Ureter (tissue), 1 donor: ENCODE measurements at places on chromosomes 2 and 18.

DNA sequence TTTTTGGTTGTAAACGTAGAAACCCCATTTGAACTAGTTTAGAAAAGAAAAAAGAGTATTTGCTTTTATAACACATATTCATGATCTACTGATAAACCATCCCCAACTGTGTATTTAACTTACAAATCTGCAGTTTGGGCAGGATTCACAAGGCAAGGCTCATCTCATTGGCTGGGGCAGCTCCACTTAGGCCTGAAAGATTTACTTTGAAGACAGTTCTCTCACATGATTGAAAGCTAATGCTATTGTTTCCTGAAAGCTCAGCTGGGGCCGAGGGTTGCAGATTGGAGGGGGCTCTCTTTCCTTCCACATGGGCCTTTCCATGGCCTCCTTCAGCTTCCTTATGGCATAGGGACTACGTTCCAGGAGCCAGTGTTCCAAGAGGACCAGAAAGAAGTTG, 47.4 kb downstream of the ARHGAP15 start:
- no peak for DNase-seq

DNA sequence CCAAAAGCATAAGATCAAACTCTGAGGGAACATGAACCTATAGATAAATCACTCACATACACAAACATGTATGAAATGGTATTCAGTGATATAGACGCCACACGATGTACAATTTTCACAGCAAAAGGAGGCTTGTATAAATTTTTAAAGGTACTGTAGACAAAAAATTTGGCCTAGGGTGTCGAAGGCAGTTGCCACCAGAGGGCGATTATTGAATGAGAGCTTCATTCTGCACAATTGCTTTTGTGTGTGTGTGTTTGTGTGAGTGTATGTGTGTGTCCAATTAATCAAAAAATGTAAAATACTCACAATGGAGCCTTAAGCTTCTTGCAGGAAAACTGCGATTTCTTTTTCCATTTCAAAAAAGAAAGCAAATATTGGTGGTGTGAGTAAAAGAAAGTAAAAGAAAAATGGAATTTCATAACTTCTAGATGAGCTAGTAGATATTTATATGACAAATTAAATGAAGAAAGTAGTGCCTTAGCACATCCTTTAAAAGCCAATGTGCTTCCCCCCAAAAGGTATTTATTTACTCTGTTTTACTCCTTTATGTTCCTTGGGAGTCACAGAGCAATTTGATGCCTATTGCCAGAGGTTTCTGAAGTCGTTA, 800.1 kb downstream of the SATB2 start:
- DNase-seq = no peak

GRCh38 chr2:69589973-69590652, 53.4 kb downstream of the AAK1 start:
- no peak for DNase-seq

DNA sequence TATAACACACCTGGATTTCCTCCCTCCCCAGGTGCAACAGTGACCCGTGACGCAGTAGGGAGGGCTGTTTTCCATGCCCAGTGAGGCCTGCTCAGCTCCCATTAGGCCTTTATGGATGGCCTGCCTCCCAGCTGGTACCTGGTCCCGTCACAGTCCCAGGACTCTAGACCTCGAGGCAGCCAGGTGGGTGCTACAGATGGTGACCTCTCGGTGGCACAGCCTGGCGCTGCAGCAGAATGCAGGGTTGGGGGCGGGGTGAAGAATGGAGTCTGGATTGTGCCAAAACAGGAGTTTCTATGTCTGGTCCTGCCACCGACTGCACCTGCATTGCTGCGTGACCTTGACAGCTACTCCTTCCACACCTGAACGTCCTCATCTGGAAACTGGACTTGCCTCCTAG, 18.0 kb upstream of the YWHAQ start:
- no peak for DNase-seq

DNA sequence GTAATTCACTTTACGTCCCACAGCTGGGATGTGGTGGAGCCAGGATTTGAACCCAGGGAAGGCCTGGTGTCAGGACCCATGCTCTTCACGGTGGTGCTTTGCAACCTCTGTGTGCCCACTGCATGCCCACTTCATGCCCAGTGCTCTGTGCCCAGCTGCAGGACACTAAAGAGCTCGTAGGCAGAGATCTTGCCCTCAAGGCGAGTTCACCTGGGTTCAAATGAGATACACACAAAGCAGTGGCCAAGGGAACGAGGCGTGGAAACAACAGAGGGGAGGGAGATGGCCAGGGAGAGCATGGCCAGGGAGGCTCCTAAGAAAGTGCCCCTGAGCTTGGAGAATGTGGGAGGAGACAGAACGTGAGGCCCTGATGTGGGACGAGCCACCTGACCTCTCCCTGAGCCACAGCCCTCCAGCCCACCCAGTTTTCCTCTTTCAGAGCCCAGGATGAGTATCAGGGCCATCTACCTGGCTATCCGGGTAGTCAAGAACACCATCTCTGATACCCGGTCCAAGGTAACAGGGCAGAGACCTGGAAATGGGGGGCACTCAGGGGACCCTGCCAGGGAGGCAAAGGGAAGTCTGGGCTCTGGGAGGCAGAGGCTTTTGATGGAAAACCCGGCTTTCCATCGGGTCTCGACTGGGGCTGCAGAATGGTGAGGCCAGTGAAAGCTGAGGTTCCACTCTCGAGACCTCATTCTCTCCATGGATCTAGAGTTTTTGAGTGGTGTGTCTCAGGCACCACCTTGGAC, 20.4 kb downstream of the MROH2A start:
- peak; percentile 25 for DNase-seq

DNA sequence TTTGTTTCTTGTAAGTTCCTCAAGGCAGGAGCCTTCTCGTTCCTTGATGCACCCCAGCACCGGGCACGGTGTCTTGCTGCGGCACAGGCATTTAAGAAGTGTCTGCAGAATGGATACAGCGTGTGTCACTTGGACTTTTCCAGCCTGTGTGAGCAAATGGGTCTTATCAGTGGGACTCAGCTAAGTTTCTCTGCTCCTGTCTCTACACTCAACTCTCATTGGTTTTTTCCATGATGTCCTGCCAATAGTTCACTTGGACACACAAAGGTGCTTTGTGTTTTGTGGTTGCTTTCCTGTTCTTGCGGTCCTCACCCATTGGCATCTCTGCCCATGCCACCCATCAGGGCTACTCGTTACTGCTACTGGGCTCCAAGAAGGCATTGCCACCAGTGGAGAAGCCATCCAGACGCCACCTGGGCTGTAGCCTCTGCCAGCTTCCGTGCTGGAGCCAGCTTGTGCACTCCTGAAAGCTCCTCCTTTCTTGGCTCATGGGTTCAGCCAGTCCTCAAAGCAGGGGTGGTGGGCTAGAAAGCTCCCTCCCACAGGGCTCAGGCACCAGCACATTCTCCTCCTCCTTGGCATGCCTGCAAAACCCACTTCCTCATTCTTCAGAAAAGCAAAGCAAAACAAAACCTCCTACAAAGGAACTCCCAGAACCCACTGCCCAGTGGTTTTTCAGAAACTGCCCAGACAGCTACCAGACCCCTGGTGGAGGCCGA, 41.4 kb downstream of the IL1R2 start:
- DNase-seq = peak; percentile 84

DNA sequence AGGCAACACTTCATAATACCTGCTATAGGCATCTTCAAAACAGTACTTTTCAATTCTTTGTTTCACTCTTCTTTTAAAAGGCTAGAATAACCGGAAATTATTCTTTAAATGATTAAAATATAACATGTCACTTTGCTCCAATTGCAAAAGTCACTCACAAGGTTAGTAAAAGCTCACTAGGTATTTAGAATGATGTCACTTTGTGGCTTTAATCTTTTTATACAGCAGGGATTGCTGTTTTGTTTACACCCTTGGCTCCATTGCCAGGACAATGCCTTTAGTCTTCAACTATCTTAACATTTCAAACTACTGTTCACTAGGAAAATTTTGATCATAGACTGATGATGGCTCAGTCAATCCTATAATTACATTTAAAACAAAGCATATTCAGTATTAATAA, 157.1 kb downstream of the BAZ2B start:
- no peak for DNase-seq

GRCh38 chr2:37585295-37585908, 86.0 kb downstream of the CDC42EP3 start:
- DNase-seq = no peak

- DNase-seq = no peak
These were observed 323.9 kb upstream of the DSEL start for GRCh38 chr18:67840379-67840778.

- no peak for DNase-seq
These were observed 48.6 kb downstream of the SMAD2 start for GRCh38 chr18:47881752-47882455.

- no peak for DNase-seq
These were observed 263.7 kb upstream of the SPOPL start for GRCh38 chr2:138237667-138238384.

DNA sequence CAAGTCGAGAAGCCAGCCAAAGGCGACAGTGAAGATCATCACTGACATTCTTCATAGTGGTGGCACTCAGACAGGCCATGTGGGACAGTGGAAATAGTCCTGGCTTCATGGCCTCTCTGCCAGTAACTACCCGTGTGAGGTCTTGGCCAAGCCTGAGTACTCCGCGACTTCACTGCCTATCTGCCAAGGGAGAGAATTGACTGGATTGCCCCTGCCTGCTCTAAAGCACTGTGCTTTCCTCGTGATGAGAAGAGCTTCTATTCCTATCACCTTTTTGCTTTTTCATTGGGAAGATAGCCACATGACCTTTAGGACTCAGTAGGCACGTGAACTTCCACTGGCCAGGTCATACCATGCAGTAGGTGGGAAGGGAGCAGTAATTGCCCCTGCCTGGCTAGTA, 239.3 kb downstream of the HAUS1 start:
- no peak for DNase-seq

GRCh38 chr2:181152701-181153100, 172.3 kb downstream of the UBE2E3 start:
- no peak for DNase-seq

DNA sequence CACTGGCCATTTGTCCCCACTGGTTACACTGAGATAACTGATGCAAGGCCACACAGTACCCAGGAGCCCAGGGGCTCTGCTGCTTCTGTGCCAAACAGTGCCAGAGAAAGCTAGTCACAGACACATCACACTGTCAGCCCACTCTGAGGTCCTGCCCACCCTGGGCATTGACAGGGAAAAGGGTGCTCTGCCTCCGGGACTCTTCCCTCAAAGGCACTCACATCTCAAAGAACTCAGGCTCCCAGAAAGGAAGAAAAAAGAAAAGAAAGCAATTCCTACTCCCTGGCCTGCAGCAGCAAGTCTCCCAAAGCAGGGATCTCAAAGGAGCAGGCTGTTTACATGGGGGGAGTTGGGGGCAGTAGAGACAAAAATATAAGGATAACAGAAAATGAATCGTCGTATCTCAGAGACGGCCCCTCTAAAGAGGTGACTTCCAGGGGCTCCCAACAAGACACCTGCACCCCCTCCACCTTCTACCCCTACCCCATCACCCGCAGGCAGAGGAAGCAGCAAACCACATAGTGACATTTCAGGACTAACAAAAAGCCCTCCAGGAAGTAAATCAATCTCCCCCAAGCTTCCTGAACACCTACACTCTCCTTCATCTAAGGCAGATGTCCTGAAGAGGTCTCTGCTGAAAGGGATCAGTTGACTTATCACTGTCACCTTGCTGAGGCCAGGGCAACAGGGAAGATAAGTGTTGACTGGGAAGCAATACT, 247.6 kb downstream of the TNS1 start:
- DNase-seq = peak; percentile 40

- no peak for DNase-seq
These were observed 128.0 kb upstream of the CD302 start for GRCh38 chr2:159925975-159926374.

GRCh38 chr2:219829667-219830352, 202.4 kb downstream of the SLC4A3 start:
- no peak for DNase-seq

GRCh38 chr2:157842106-157842879, 33.8 kb downstream of the ACVR1 start:
- no peak for DNase-seq

DNA sequence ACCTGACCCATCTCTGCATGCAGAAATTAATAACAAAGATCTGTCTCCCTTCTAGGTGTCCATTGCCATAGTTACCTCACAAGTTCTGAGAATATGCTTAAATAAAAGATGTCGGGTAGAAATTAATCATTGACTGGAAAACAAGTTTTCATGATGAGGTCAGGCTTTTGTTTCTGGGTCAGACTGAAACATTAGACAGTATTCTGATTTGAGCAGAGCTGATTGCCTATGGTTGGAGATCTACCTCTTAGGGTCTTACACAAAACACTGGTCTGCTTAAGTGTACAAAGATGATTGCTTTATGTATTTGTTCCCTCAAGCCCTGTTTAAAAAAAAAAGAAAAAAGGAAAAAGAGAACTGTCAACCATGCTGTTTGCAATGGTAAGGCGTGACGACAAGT, 956.4 kb downstream of the CPS1 start:
- no peak for DNase-seq

DNA sequence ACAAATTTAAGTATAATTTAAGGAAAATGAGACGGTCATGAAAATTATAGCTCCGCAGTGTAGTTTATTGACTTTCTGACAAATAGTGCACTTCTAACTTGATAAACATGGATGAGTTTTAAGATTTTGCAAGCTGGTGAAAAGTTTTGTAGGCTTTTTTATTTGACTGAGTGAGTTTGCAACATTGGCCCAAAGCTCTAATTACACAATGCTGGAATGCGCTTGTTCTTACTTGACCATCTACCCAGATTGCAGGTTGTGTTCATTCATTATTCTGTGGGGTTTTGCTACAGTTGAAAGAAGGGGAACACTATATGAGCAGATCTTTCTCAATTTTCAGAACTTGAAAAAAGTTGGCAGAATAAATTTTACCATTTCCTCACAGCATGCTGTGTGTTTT, 13.5 kb downstream of the SPOPL start:
- no peak for DNase-seq

DNA sequence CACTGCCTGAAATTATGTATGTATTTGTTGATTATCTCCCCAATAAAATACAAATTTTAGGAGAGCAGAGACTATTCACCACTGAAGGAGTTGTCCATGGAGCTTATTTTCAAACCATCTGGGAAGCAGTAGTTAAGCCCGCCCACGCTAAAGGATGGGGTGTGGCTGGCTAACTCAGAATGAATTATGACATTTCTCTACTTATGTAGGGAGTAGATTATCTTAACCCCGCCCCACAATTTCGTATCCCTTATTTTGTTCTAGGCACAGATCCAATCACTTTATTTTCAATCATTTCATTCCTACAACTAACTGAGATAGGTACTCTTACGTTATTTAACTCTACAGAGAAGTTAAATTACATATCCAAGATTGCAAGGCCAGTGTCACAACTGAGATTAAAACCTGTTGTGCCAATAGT, 1.4 kb upstream of the LAPTM4A start:
- peak; percentile 61 for DNase-seq

DNA sequence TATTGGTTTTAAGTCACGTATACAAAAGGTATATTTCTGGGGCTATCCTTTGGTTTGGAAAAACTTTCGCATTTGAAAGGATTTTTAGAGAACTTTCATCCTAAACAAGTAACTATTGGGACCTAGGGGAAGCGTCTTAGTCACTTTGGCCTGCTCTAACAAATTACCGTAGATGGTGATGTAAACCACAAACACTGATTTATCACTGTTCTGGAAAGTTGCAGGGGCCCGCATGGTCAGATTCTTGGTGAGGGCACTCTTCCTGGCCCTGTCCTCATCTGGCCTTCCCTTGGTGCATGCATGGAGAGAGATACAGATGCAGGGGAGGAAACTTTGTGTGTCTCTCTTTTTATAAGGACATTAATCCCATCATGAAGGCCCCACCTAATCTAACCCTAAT, 49.1 kb upstream of the ANKRD62 start:
- no peak for DNase-seq

- no peak for DNase-seq
These were observed 482.5 kb downstream of the NUP35 start for GRCh38 chr2:183606718-183607085.
